ENCODE measurements at places on chromosomes 7 and 10.

DNA sequence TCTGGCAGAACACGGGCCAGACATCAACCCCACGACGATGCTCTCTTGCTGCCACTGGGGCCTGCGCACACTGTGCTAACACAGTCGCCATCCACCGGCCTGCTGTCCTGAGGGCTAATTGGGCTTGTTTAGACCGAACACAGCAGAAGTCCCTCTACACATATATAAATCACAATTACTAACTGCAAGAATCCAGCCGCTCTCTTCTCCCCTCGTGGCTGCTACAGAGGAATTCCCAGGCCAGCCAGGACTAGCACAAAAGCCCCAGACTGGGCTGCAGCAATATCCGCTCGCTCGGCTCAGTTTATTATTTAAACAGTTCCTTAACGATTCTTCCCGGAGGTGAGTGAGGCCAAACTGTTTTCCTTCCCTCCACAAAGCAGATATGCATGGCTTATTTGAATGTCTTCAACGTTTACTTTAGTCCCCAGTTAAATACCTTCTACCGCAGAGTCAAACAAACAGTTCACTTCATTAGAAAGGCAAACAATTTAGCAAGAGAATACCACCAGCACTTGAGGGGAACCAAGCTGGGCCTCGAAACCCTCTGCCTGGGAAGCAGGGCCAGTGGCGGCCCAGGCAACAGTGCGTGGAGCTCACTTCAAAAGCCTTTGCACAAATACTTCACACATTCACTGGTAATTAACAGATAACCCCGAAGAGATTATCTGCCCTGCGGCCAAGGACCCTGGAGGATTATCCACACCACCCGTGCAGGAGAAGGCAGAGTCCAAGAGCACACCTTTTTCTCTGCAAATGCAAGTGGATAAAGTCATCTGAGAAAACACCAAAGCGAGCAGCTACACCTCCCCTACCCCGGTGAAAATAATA lies 145.3 kb downstream of the GLI3 start:
- no peak for DNase-seq

DNA sequence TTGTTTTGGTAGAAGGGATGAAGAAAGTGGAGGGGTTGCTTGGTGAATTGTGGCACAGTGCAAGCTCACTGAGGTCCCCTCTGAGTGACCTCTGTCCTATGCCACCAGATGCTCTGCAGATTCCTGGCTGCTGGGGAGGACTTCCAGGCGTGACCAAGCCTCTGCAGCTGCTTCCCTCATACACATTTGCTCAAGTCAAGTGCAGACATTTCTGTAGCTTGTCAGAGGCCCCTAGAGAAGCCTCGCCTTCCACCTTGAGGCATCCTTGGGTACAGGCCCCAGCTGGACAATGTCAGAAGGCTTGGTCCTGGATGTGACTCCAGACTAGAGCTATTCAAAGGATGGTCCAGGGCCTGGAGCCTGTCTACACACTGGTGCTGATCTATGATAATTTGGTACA lies 464.2 kb downstream of the PLXNA4 start:
- no peak for DNase-seq

- no peak for DNase-seq
Measured at GRCh38 chr10:103645141-103646054, 151.9 kb downstream of the NEURL1 start.

DNA sequence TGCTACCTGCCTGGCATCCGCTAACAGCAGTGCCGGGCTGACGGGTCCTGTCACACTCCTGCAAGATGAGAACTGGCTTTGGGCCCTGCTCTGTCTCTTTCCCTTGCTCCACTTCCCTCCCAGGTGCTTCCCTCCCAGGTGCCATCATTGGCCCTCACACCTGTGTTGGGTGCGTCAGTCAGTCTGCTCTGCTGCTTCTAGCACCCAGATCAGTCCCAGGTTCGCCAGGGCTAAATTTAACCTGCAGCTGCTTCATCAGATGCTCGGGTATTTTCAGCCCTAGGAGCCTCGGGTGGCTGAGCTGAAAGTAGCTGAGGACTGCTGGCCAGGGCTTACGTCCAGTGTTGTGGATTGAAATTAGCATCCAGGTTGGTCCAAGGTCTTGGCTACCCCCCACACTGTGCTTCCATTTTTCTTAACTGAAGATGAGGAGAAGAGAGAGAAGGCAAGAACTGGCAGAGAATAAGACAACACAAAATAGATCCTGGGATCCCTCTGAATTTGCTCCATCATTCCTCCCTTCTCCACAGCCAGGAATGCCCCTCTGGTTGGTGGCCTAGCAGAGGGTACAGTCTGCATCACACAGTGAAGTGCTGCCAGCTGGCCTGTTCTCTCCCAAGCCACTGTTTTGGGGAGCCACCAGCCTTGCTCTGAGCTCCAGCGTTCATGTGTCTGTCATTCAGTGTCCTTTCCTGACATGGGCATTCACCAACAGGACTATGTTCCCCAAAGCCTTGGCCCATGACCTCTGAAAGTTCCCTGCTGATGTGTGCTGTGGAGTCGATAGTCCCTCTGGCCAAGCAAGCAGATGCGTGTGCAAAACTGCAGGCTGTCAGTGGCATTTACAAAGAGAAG lies 65.9 kb upstream of the SYPL1 start:
- DNase-seq, result no peak

- no peak for DNase-seq
Measured at GRCh38 chr7:115221456-115221855, 299.6 kb downstream of the MDFIC start.

GRCh38 chr7:12968836-12969422 lies 281.5 kb downstream of the ARL4A start:
- no peak for DNase-seq

DNA sequence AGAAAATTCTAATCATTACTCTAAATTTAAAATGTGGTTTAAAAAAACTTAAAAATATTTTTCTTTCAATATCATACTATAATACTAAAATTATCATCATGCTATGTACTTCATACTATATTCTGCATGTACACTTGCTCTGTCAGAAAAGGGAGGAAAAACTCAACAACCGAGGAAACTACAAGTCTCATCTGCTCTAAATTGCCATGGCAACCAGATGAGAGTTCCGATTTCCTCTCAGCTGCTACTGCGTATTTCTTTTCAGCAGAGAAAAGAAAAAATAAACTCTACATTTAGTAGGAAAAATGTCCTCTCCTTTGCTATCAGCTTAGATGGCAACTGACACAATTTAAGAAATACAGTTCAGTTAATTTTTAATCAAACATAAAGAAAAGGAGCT lies 178.9 kb downstream of the SRPK2 start:
- DNase-seq, result no peak

All from NCI-H1694 (cell line).